ENCODE measurements at places on chromosomes 2 and 18.

DNA sequence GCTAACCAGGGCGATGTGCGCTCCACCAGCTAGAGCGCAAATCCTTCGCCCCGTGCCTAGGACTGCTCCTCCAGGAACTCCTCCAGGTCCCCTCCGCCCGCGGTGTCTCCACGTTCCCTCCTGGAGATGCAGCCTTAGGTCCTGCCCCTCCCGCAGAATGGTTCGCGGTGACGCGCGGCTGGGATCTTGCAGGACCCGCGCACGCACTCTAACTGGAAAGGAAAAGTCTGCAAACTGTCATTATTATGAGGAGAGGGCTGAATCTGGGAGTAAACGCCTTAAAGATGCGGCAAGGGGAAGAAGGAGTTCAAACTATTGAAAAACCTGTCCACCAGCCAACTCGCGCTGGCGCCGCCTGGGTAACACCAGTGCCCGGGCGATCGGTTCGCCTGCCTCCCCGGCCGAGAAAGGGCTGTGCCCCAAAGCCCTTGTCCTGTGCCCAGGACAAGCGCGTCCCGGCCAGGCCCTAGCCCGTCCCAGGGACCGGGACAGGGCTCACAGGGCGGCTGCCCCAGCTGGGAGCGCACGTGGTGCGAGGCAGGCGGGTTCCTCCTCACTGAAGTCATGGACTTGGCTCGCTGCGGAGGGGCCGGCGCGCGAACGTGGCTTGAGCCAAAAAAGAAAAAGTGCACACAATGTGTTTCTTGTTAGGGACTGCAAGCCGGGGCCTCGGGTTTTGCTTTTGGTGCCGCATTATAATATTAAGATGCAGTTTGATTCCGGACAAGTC lies 5.5 kb upstream of the ID2 start:
- no peak for DNase-seq

GRCh38 chr2:205166745-205167144 lies 515.6 kb upstream of the NRP2 start:
- no peak for DNase-seq

DNA sequence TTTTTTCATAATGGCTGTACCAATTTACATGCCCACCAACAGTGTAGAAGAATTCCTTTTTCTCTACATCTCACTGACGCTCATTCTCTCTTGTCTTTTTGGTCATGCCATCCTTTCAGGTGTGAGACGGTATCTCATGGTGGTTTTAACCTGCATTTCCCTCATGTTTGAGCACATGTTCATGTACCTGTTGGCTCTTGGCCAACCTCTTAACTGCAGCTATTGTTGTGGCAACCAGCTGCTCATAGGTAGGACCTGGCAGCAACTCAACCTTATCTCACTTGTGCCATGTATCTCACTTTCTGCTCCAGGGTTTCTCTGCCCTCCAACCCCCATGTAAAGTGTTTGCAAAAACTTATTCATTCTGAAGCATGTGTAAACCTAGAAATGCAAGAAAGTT lies 167.5 kb downstream of the UPP2 start:
- no peak for DNase-seq

GRCh38 chr2:136384531-136385303 lies 266.8 kb upstream of the CXCR4 start:
- DNase-seq: no peak

GRCh38 chr2:240278661-240279060 lies 138.2 kb upstream of the OTOS start:
- no peak for DNase-seq

DNA sequence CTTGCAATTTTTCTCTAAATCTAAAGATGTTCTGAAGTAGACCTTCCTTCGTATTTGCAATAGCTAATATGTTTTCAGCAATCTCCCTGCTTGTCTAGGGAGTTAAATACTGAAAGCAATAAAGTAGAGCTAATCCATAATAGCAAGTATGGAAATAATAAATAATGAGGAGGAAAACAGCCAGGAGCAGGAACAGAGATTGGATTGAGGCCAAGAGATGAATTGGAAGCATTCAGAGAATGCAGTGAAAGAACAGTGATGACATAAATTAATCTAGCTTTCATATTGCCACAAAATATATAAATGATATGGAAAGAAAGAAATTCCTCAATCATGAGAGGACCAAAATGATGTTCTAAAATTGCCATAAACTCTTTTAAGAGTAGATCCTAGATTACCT lies 679.7 kb downstream of the METTL4 start:
- no peak for DNase-seq

- no peak for DNase-seq
Observed at GRCh38 chr18:48544116-48544515, 5.3 kb downstream of the CTIF start.

DNA sequence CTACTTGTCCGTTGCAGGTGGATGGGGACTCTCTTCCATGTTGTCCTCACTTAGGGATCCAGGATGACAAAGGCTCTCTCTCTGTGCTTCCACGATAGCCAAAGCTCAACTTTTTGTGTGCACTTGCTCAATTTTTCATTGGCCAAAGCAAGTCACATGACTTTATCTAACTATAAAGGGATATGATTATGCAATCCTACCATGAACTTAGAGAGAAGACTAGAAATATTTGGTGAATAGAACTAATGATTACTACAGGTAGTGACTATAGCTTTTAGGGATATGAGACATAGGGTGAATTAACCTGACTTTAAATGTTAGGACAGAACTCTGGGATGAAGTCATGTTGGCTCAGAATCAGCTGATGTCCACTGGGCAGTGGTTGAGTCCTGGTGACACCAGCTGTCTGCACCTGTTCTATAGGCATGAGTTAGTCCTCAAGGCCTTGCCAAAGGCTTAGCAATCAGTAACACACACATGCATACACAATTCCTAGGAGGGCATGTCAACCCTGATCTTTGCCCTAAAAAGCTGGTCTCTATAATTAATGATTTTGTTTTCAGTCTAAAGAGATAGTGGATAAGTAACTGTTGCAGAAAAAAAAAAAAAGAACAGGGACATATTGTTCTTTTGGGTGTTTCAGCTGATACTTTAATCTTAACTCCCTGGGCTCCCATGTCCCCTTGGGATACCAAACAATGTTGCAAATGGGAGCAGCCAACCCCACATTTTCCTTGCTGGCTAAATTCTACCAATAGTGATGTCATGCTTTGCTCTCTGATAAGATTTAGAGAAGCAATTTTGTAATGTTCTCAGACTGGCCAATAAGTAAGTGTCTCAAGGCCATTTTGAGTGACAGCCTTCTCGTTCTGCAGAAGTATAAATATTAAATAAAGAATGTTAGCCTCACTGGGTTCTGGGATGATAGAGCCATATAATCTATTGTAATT lies 12.5 kb upstream of the HK2 start:
- no peak for DNase-seq

DNA sequence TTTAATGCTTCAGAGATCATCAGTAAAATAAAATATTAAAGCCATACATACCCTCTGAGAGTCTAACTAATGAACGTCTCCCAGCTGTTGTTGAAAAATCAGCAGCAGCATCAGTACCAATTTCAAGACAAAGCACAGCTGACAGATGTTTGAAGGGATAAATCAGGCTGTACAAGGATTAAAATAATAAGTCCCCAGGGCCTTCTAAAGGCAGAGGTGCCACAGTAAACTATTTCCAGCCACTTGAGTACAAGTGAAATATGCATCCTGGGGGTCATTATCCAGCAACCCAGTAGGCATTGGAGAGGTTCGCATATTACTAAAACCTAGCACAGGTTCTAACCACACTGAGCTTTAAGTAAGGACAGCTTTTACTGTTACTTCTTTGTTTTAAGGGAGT lies 76.9 kb downstream of the NXPH2 start:
- DNase-seq: no peak

DNA sequence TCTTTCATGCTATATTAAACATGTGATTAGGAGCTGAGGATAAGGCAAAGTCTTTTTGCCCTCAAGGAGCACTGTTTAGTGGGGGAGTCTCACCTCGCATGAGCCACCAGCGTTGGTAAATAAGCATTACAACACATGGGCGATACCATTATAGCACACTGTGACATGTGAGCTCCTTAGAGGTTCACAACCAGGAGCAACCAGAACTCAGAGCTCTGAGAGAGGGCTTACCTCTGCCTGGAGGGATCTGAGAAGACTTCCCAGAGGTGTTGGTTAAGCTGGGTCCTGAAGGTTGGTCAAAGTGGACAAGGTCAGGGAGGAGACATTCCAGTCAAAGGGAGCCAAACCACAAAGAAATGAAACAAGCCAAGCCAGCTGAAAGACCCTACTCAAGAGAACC lies 158.8 kb downstream of the ESCO1 start:
- DNase-seq: no peak

Data from stimulated activated CD8-positive, alpha-beta memory T cell treated with anti-CD3 and anti-CD28 coated beads, Interleukin-15, amount 100 ng/mL, for 24 hours (primary cell).